A172 (cell line): ENCODE measurements at places on chromosomes 1 and 21. TPM values are rescaled to one million over a fixed set of nuclear protein-coding genes. Genes with fewer than 3 reads are reported as not detected.

DNA sequence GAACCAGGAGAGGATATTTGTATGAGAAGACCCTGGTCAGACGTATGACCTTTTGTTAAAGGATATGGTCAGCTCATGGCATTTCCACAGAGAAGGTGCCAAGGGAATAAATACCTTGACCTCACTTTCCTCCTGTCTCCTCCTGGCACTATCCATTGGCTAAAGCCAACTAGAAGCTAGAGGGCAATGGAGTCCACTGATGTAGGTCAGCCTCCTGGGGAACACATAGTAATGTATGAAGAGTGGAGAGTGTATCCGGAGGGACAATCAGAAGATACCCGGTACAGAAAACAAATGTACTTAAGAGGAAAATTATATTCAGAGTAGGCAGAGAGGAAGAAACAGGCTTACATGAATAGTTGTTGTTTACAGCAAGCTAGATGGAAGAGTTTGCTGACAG, 698 bp upstream of the NTMT2 start:
- DNase-seq, result no peak

DNA sequence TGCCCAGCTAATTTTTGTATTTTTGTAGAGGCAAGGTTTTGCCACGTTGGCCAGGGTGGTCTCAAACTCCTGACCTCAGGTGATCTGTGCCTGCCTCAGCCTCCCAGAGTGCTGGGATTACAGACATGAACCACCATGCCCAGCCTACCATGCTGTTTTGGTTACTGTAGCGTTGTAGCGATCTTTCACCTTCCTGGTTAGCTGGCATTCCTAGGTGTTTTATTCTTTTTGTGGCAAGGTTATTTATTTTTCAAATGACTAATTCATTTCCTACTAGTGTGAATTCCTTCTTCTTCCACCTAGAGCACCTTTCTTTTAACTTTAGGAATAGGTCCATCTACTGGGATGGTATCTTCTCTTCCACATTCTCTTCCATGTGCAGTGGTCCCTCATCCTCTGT, 29.3 kb downstream of the TMEM200B start:
- DNase-seq, result no peak

The TNFRSF18 gene
- not detected in 2 replicates for total RNA-seq

The SFT2D2 gene
- 53.7 and 66.3 TPM in 2 replicates for total RNA-seq

DNA sequence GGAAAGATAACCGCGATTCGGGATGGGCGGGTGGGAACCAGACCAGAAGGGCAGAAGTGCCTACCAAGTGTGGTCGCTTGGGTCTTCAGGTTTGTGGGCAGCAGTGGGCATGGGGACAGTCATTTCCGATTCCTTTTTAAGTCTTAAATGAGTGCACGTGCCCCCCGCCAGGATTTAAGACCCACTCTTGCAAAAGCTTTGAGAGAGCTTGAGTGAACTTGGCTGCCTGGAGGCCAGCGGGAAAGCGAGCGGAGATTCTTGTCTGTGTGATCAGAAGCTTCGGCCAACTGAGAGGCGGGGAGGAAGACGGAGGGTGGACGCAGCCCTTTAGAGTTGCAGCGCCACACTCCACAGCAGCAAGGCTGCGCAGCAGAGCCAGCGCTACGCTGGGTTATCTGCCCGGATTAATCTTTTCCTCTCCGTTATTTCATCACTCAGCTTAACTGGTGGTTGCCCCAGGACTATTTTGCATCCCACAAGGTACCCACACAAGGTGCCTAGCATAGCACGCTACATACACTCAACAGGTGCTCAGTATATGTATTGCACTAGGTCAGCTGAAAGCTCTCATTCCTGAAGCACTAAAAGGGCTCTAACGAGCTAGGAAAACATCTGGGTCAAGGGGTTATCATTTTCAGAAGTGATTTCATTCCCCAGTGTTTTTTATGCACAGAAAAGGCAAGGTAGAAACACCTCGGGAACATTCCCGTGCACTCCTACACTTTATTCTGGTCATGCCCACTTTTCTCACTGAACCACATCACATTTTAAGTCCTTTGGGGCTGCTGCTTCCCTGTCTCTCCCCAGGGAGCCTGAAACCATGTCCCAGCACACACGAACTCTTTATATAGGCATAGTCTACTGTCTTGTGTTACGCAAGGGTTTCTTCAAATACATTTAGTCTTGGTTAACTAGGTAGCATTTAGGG, 1.5 kb upstream of the BATF3 start:
- peak; percentile 33 for DNase-seq

DNA sequence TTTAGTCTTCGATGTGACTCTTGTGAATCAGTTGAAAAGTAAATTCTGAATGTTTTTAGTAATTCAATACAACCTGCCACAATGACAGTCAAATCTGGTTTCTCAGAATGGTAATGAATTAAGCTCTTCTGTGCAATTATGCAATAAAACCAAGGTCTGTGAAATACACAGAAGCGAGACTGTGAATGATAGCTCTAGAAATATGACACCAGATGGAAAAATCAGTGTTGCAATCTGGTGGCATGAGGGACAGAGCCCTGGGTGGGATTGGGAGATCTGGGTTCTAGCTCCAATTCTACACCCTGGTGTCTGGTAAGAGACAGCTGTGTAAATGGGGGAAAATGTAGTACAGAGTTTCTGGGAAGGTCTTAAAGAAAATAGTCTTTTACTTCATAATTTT, 586.4 kb upstream of the ZRANB2 start:
- DNase-seq, result no peak

The ZBTB48 gene
- 7.6 and 12.6 TPM in 2 replicates for total RNA-seq

DNA sequence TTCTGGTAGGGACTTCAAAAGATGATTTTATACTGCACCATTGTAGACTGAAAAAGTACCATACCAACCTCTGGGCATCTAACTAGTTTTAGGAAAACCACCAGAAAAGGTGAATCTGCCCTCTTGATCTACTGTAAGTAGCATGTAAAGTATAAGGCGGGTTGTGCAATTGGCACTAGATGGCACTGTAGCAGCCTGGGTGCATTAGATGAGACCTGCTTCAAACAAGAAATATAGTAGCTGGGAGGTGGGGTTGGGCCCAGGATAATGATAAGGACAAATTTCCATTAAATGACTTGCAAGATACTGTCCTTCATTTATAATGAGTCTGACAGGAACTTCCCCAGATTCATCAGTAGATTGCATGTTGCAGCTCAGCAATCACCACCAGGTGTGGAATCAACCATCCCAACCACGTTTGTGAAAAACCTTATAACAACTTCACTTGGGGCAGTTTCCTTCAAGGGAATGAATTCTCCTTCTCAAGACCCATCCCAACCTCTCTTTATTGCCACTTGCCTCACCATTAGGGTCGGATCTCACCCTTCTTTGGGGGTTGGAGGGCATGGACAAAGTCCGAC, 37.3 kb upstream of the IL10 start:
- peak; percentile 61 for DNase-seq

The AGPAT3 gene
- 73.4 and 73.5 TPM in 2 replicates for total RNA-seq

The LENEP gene
- total RNA-seq, result not detected in 2 replicates

The TEX38 gene
- total RNA-seq, result not detected in 2 replicates

The SLC1A7 gene
- total RNA-seq, result not detected in 2 replicates
